NCI-H1436 (cell line): ENCODE measurements at places on chromosomes 6 and 20.

DNA sequence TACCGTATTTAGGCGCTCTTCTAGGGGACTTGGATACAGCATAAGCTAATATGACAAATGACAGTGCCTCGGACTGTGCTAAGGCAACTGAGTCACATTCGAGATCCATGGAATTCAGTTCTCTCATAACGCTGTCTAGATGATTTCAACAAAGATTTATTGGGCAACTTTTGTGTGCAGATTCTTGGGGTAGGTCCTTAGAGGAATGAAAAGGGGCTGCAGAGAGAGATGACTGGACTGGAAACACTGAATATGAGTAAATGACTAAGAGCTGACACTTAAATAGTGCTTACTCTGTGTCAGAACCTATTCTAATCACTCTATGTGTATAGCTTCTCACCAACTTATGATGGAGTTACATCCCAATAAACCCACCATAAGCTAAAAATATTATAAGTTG is 36.4 kb upstream of the MARCKS start:
- no peak for DNase-seq

GRCh38 chr6:29641430-29642148 is 8.6 kb upstream of the GABBR1 start:
- DNase-seq = no peak

DNA sequence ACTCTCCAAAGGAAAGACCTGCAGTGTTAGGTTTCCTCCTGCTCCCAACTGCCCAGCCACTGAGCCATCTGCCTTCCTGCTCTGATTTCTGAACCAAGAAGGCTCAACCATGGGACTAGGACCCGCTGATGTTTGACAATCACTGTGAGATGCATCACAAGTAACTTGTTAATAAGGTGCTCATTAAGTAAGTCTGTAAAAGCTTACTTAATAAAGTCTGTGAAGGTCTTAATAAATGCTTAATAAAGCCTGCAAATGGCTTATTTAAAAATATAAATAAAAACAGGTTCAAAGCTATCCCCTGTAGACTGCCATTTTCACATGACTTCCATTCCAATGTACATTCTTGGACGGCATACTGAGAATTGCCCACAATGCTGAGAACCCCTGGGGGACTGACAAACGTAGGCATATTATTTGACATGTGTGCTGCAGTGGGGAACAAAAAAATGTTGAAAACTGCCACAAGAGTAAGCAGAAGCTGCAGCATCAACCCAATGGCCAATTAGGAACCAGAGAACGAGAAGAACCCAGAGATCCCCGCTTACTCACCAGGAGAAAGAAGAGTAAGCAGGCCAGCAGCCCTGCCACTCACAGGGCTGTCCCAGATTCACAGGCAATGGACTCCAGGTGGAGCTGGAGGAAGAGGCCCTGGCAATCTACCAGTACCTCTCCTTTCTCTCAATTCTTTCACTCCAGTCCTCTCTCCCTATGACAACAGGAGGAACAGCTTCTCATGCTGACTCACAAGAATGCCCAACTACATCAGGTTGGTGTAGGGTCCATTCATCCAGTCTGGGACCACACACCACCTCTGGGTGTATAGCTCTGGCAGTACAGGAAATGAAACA is 19.5 kb downstream of the KIF13A start:
- DNase-seq = no peak

DNA sequence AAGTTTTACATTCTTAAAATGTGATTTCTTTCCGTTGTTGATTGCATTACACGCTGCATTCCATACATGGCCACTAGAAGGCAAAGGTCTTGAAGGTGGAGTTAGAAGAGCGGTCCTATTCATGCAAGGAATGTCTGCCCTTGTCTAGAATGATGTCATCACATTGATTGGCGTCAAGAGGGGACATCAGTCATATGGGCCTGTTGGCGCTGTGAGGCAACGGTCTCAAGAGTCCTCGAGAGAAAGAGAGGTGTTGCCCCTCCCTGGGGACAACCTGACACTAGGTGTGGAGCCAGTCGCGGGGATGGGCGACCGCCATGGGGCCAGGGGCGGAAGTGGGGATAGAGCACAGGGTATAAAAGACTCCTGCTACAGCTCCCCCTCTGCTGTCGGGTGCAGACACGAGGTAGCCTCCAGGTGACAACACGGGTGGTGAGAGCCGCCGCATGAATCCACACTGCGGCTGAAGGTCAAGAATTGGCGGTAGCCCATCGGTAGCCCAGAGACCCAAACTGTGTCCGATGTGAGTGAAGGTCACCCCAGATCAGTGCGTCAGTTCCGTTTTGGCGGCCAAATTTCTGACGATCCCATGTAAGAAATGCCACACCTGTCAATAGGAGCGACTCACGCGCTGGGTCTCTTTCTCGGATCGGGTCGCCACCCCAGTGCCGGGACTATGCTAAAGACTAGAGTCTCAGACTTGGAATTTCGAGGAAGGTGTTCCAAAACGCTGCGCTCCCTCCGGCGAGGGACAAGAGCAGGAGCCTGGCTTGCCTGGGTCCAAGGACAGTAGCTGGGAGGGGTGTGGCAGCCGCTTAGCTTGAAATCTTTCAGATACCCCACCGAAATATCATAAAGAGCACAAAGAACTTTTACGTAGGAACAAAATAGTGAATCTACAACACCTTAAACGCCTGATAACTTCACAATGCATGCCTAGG is 93.2 kb upstream of the ZNF184 start:
- no peak for DNase-seq

DNA sequence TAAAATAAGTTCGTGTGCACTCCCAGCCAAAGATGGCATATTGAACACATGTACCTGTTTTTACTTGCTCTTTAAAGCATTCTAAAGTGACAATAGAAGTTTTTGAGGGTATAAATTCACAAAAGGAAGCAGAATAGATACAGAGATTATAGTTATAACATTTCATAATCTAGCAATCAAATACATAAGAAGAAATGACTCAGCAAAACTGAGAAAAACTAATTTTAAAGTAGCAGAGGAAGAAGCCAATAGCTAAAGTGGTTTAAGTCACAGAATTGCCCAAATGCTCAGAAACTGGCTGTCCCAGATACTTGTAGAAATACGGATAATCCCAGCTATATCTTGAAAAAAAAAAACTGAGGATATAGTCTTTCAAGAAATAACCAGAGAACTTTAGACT is 49.2 kb upstream of the TBC1D32 start:
- no peak for DNase-seq

- DNase-seq = no peak
Observed at GRCh38 chr20:51164731-51165130, 141.8 kb upstream of the KCNG1 start.

- no peak for DNase-seq
Observed at GRCh38 chr6:41100871-41101287, 28.1 kb downstream of the NFYA start.
